ENCODE measurements at places on chromosomes 16 and 17.

DNA sequence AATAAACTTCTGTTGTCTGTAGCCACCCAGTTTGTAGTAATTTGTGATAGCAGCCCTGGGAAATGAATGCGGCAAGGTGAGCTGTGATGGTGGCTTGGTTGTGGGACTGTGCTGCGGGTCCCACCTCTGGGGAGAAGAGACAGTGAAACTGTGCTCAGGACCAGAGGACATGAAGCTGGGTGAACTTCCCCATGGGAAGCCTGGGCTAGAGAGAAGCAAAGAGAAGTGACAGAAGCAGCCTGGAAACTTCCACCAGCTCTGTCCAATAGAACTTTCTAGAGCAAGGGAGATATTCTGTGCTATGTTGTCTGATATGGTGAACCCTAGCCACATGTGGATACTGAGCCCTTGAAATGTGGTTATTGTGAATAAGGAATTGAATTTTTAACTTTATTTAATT, 51.5 kb upstream of the EMP2 start:
- DNase-seq = no peak

- no peak for DNase-seq
Observed at GRCh38 chr17:55683550-55684315, 38.9 kb downstream of the TMEM100 start.

DNA sequence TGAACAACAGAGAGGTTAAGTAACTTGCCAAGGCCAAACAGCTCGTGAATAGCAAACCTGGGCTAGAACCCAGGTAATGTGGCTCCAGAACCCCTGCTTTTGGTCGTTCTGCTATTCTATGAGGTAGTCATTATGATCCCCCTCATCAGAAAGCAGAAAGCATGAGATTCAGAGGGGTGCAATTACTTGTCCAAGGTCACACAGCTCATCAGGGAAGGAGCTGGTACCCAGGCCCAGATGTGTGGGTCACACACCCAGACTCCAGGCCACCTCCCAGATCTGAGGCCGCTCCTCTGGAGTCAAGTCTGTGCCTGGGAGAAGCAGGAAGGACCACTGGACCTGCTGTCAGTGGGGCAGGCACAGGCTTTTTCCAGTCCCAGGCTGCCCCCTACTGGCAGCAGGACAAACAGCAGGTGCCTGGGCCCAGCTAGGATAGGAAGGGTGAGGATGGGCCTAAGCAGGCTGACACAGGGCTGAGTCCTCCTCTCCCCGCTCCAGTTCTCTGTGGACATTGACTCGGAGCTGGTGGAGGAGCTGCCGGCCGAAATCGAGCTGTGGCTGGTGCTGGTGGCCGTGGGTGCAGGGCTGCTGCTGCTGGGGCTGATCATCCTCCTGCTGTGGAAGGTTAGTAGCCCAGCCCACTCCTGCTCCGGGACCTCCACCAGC, 7.8 kb upstream of the PDK2 start:
- DNase-seq = no peak

- DNase-seq = no peak
Observed at GRCh38 chr16:12341966-12342365, 365.4 kb downstream of the SNX29 start.

- no peak for DNase-seq
Observed at GRCh38 chr17:1108478-1108764, 71.4 kb downstream of the ABR start.

DNA sequence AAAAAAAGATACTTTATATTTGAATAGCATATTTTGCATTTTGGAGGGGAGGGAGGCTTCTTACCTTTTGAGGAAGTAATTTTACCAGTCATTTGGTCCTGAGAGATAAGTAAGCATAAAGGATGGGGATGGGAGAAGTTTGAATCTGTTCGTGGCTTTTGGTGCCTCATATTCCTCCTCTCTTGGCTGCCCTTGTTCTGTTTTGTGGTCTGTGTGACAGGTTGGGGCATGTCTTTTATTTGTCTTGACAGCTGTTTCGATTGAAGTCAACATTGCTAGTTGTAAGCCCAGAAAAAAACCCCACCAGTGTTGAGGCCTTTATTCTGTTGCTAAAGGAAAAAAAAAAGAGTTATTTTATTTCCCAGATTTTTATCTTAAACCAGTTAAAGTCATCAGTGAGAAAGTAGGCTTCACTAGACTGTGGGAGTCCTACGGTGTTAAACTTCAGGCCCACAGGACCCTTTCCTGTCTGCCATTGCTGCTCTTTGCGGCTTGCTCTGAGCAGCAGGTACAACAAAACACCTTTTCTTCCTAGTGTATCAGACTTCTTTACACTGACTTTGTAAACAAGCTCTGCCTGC, 11.4 kb downstream of the SLC7A6 start:
- no peak for DNase-seq

GRCh38 chr16:84243732-84244131, 3.9 kb upstream of the KCNG4 start:
- no peak for DNase-seq

- DNase-seq = no peak
Observed at GRCh38 chr16:20064931-20065330, 8.8 kb downstream of the GPR139 start.

DNA sequence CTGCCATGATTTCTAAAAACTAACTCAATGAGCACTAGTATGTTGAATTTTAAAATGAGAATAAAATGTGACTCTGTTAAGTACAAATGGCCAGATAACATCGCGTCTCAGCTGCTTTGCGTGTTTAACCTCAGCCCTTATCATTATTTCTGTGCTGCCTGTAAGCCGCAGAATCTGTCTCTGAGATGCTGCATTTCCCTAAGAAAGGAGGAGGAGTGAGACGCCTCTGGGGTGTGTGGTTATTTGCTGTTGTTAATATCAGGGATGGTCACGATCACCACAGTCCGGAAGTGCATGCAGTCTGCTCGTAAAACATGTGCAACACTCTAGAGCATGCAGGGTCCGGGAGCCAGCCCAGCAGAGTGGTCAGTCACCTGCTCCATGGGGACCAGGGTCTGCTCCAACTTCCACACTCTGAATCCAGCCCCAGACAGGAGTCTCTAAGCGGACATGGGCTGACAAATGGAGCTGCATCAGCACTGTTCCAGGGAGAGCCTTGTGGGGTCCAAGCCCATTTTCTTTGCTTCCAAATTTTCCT, 342.5 kb downstream of the MAF start:
- DNase-seq = no peak

- no peak for DNase-seq
Observed at GRCh38 chr16:15961060-15961511, 11.7 kb downstream of the ABCC1 start.

DNA sequence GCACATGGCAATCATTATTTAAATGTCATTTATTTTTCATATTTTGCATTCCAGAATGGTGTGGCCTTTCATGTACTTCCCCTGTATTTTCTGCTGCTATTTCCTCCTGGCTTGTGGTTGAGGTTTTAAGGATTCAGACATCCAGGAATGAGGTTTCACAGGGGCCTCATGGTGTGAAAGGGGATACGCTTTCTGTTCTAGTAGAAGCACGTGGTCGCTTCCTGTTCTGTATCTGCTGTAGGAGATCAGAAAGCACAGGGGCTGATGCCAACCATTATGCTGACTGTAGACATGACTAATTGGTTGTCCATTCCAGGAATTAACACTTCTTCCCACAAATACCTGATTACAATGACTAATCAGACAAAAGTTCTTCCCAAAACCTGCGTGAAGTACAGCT, 405.9 kb downstream of the SHISA9 start:
- peak; percentile 93 for DNase-seq

DNA sequence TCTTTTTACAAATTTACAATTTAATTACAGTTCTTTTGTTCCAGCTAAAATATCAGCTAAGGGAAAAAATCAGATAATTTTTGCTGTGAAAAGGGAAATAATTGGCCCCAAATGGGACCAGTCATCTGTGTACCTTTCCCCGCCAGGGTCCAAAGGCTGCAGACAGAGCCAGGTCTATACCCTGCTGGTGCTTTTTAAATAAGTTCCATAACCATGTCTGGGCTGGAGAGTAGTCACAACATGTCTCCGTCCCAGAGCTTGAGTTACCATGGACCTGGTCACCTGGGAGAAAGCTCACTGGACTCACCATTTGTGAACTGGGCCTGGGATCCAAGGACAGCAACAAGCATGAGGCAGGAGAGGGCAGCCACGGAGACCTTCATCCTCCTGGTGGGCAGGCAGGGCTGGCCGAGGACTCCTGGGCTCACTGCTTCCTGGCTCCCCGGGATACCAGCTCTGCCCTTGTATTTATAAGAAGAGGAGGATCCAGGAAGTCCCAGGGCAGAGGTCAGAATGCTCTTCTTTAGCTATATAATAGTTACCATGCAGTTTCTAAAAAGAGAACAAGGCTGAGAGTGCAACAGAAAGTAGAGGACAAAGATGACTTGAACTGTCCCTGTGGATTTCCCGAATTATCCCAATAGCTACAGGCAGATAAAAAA, at the start of gene CCL15:
TSS of gene CCL15 (minus strand) at position 444 of the 662 bp plus-strand sequence. CDS start at position 383, 61 bp downstream.
- no peak for DNase-seq

GRCh38 chr17:82463391-82463790, 4.8 kb downstream of the NARF start:
- no peak for DNase-seq

DNA sequence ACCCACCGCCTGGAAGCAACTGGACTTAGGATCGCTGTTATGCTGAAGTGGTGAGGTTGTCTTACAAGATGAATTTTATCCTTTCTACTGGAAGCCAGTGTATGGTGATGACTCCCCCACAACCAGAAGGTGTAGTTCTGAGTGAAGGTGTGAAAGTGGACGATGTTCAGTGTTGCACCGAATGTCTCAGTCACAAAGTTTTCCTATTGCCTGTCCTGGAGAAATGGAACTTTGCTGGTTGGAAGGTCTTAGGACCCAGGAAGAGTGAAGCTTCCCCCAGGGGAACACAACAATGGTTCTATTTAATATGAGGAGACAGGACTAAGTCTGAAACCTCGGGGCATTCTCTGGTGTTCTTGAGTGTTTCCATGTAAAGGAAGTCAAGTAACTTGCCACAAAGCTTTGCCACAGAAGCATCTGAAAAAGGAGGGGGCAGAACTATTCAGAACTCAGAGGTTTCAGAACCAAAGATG, 44.2 kb downstream of the USP22 start:
- DNase-seq = no peak

- no peak for DNase-seq
Observed at GRCh38 chr16:54165912-54166865, 120.4 kb downstream of the IRX3 start.

DNA sequence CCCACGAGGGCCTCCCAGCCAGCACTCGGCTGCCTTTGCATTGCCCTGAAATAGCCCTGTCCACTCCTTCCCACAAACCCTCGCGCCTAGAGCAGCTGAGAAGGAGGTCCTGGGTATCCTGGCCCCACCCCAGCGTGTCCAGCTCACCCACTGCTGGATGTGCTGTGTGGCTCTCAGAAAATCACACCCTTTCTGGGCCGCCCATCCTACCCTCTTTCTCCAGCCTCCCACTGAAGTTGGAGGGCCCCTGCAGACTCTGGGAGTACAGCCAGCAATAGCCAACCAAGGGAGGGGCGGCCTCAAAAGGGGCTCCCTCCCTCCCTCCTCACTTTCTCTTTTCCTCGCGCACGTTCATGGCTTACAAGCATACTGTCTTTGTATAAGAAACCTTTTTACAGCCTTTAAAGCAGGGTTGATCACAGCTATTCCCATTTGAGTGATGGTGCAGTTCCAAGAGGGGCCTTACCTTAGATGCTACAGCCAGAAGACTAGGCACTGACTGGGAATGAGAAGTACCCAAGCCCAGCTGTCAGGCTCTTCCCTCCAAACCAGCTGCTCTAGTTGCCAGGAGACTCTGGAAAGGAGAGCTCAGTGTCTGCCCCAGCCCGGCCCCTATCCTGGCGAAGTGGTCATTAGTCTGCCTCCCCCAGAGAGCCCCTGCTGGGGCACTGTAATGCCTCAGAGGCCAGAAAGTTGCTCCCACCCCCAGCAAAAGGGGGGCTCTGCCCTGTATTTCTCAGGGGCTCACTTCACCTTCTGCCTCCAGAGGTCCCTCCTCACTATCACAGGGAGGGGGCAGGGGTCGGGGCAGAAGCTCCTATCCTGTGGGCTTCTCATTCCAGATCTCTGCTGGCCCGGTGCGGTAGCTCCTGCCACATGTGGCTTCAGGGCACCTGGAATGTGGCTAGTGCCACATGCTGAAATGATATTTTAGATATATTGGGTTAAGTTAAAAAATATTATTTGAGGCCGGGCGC, 38.1 kb downstream of the DCAKD start:
- no peak for DNase-seq

- DNase-seq = no peak
Observed at GRCh38 chr17:74404218-74404617, 27.7 kb upstream of the GPRC5C start.

DNA sequence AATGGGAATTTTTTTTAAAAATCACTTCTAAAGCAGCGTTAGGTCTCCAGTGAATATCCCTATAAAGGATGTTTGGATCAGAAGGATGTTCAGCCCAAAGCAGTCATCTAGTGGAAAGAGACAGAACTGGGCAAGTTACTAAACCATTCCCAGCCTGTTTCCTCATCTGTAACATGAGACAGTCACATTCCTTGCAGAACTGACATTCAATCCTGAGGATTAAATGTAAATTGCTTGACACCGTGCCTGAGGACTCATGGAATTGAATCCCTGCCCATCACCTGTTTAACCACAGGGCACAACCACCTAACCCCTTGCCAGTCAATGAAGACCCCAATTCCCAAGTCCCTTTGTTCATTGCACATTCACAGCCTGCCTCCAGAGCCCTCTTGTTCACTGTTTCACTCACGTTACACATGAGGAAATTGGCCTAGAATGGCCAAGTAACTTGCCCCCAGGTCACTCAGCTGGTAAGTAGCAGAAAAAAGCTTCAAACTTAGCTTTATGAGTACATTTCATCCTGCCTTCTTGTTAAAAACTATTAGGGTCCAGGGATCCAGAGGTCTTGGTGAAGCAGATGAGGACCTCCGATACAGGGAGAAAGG, 1.4 kb downstream of the CMTM2 start:
- no peak for DNase-seq

DNA sequence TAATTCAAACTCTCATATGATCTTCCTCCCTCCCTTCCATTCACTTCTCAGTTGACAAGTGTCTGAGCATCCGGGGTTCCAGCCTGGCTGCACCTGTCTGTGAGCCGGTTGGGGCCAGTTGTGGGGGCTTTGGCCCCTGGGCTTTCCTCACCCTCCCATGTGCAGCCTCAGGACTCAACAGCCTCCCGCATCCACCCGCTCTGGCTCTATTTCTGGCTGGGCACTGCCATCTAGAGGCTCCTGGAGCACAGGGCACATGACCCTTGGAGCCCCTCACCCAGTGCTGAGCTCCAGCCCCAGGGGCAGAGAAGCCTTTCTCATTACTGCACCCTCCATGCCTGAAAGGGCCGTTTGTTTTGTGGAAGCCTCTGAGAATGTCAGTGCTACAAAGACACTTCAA, 43.3 kb downstream of the HAPSTR1 start:
- DNase-seq = no peak
